ENCODE measurements at places on chromosomes 2 and 18.
A peak's percentile ranks its signal among the peaks of the same experiment; 100 is the strongest.

DNA sequence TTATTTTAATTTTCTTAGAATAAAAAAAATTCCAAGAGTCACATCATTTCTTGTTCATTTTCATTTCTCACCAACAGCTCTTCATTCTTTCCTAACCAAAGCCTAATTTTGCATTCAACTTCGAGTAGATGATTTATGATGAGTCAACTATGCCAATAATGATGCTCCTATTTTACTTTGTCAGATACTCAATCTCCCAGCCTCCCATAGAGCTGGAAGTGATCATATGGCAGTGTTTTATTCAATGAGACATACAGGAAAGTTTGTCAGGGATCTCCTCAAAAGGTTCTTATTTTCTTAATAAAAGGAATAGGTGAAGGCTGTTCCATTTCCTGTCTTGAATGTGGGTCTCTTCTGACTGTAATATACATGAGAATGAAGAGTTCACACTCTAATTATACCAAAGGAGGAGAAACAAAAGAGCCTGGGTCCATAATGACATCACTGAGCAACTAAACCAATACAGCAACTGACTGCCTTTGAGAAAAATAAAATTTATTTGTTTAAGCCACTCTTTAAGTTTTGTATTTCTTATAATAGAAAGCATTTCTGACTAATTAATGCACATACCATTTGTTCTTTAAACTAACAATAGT, 231.2 kb upstream of the CYP26B1 start:
- no peak for DNase-seq

GRCh38 chr2:71852141-71852711, 295.4 kb downstream of the CYP26B1 start:
- DNase-seq: no peak

DNA sequence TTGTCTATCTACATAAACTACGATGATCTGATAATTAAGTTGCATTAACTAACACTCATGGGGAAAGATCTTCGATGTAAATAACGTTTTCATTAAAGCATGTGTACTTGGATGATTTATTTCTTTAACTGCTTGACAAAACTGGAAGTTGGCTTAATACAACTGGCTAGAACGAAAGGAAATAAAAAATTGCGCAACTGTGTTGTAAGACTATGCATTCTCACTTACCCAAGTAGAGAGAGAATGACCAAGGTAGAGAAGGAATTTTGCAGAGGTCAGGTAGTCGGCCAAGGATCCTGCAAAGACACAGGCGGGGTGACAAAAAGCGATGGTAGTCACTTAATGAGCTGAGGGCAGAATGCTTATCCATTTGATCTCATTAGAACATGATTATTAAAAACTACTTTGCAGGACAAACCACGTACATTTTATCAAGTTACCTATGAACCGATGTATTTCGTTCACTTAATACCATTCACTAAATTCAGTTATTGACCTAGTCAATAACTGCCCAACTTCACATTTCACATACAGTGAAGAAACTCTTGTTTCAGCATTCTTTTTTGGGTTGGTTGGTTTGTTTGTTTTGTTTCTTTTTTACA, 900 bp downstream of the SLC40A1 start:
- no peak for DNase-seq

DNA sequence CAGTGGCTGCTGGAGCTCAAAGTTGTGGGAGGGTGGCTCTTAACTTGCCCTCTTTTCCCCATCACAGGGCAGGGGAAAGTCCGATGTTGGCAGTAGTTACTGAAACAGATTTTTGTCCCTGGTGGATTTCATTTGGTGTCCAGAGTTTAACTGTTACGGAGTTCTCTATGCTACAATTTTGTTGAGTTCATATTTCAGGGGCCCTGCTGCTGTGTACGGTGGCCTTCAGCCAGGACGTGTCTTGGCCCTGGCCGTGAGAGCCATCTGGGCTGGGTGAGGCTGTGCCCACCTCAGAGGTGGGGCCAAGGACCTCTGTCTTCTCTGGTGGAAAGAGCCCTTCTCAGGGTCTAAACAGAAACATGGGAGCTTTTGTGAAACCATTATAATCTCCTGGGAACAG, 67.4 kb downstream of the SH3YL1 start:
- no peak for DNase-seq

DNA sequence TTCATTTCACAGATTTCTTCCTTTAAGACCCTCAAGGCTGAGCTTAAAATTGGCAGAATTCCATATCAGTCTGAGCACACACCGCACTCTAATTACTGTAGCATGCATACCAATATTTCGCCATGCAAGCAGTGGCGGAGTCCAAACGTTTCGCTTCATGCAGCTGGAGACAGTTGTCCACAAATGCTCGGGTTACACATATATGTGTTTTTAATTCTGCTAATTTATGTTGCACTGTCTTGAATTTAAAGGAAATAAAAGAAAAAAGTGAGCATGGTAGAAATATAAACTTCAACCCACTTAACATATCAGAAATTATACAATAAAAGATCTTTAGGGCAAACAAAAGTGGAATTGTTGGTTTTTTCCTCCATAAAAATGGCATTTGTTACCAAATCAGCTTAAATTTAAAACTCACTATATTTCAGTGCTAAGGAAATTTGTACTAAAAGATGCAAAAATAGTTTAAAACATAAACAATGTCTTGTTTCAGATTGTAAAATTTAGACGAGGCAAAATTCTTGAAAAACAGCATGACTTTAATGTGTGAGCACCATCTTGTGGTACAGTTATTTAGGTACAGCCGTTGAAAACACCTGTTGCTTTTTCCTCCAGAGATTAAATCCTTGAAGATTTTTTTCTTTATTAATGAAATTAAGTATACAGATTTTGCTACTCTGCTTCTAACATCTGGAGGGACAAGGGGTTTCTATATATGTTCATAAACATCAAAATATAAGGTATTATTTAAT, 24.1 kb upstream of the KANSL1L start:
- DNase-seq: peak; percentile 65

DNA sequence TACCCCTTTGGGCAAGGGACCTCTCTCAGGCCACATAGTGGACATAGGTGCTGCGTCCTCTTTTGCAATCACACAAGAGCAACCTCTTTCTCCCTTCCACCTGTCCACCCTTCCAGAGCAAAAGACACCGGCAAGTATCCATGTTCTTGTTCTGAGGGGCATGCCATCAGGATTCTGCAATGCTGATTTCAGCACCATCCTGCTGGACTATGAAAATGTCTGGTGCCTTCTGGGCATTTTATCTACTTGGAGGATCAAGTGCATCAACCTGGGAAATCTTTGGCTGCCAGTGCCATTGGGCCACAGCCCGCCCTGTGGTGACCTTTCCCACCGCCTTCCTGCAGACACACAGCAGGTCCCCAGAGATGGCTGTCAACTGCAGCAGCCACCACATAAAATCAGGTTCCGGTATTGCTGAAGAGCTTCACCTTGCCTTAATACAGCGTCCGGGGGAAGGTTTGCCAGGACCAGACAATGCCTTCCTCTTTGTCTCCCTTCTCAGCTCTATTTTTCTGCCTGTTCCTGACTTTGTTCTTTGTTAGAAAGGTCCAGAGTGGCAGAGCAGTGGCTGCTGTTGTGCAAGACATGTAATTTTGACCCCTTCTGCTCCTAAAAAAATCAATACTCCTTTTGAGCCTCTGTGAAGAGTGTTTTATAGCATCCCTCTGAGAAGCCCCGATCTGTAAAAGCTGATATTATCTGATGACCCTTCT, 18.5 kb upstream of the BOD1L2 start:
- DNase-seq: no peak

DNA sequence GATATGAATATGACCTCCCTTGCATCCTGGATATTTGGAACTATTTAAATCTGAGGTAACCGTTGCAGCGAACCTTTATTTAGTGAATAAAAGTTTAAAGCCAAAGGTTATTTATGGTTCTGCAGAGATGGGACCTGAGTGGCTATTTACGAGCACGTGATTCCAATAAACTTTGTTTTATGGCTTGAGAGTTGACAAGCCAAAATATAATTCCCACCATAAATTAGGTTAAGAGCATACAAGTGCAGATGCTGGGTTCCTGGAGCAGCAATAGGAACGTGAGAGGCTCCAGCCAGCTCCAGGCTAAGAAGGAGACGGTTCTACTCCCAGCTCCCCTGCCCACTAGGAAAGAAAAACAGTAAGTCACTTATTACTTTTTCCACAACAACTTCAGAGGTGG, 5.2 kb upstream of the HOXD4 start:
- no peak for DNase-seq

- DNase-seq: peak; percentile 2
Measured at GRCh38 chr18:36468161-36468560, 170.6 kb downstream of the FHOD3 start.

GRCh38 chr2:150432312-150432625, 55.2 kb downstream of the RND3 start:
- no peak for DNase-seq

- no peak for DNase-seq
Measured at GRCh38 chr2:180578441-180578840, 402.0 kb upstream of the UBE2E3 start.

DNA sequence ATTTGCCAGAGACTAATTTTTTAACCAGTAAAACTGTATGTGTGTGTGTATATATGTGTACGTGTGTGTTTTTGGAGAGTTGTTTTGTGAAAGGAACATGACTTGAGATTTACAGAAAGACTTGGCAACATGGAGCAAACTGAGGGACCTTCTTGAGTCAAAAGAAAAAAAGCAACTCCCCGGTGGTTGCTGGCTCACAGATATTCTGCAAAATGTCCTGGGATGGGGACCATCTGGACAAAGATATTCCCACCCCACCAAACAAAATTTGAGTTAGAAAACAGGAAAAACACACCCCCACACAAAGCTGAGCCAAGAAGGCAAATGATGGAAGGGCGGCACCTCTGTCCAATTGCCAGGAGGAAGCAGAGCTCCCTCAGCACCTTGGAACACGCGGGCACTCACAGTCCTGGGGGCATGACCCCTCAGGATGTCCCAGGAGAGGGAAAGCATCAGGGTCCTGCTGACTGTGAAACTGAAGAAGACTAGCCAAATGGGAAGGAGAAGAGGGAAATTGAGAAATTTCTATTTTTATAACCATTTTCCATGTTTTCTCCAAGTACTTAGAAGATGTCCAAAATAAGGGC, 290.2 kb upstream of the ACVR2A start:
- no peak for DNase-seq

GRCh38 chr2:75606761-75607399, 39.7 kb upstream of the MRPL19 start:
- no peak for DNase-seq

DNA sequence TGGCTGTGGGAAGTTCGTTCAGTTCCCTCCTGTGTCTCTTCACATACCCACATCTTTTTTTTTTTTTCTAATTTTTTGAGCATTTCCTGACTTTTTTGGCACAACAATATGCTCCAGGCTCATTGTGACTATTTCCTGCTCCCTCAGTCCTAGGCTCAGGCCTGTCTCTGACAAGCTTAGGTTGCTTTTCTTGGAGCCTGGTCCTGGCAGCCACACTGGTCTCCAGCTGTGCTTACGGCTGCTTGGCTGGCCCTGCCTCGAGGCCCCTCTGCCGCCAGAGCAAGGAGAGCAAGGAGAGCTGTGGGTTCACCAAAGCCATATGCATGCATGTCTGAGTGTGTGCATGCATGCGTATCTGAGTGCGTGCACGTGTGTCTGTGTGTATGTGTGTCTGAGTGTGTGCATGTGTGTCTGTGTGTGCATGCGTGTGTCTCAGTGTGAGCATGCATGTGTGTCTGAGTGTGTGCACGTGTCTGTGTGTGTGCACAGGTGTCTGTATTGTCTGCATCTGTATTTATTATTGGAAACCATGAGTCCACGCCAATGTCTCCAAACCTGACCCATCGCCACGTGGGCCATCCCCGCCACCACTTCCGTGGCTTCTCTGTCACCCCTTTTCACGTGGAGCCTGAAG, 766.1 kb upstream of the SALL3 start:
- DNase-seq: no peak

DNA sequence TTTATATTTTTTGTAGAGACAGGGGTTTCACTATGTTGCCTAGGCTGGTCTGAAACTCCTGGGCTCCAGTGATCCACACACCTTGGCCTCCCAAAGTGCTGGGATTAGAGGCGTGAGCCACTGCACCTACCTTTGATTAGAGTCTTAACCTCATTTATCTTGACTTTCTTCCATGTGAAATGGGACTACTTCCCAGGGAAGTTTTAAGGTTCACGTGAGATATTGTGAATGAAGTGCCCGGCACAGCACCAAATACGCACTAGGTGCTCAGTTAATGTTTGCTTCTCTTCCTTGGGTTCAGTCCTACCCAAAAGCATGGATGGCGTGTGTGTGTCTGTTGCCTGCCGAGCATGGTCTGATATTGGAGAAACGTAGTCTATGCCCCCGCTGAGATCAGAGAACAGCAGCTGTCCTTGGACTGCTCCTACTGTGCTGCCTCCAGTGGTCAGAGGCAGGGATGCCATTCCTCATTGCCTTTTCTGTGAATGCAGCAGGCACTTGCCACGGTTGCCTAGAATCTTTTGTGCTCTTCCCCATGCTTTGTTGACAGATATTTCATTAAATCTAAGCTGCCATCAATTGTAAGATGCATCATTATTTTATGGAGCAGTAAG, 12.3 kb upstream of the TFCP2L1 start:
- no peak for DNase-seq

- peak; percentile 21 for DNase-seq
Measured at GRCh38 chr2:18976168-18976961, 382.1 kb downstream of the OSR1 start.

DNA sequence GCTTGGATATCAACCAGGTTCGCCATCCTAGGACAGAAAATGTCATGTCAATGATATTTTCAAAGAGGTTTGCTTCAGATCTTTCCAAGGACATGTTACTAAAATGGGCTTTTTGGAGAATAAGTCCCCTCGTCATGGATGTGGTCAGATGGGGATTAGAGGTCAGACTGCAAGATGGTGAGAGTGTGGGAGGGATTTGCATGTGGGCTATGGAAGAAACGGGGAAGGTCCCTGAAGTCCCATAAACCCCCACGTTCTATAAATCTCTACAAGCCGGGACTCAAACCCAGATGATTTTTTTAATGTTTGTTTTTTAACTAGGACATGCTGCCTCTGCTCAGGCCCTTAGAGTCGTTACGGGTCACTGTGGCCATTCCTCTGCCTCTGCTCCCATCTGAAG, 37.7 kb upstream of the IGFBP5 start:
- no peak for DNase-seq

DNA sequence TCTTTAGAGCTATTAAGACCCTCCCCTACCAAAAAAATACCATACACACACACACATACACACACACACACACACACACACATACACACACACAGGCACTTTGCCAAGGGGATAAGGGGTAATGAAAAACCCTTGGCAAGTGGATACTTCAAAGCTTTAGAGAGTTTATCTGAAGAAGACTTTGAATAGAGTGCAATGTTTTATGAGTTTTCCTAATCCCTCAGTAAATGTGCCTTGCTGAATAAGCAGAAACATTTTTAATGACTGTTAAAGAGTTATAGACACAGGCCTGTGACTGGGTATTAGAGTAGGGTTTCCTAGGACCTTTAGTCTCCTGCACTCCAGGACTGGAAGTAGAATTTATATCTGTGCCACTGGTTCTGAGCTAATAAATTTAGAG, 75.5 kb upstream of the CTAGE1 start:
- no peak for DNase-seq

- DNase-seq: no peak
Measured at GRCh38 chr2:98013407-98014042, 17.8 kb upstream of the TMEM131 start.
